ENCODE measurements at places on chromosomes 12 and 14.

GRCh38 chr12:9756706-9757105, 4.0 kb downstream of the CD69 start:
- DNase-seq, result no peak

GRCh38 chr14:59181791-59182190, 6.7 kb upstream of the DAAM1 start:
- no peak for DNase-seq

DNA sequence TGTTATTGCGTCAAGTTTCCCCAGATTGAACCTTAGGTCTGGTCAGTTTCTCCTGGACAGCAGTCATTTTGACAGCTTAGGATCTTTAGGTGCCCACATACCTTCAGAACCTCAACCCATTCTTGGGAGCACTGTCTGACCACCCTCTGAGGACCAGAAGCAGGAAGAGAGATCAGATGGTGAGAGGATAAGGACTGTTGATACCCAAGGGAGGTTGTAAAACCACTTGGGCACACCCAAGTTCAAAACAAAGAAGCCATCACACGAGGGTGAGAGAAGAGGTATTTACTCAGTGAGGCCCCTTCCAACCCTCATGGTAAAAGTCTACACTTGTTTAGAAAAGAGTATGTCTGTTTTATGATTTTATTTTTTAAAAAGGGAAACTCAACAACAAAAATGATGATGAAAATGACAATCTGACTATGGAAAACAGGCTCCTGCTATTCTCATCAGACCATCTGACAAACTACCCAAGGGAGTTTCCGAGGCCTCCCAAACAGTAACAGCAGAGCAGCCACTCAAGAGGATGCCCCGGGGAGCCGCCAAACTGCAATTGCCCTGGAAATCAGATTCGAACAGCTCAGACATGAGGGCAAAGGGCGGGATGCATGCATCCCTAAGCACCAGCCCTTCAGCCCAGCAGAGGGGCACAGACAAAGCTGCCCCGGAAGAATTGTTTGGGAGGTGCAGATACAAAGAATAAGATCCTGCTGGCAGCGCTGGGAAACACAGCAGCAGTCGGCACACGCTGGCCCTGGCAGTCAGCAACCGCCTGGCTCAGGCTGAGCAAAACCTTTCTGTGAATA, 162.6 kb upstream of the PLEKHG7 start:
- no peak for DNase-seq

- DNase-seq, result no peak
Measured at GRCh38 chr12:57428965-57429364, 1.9 kb downstream of the R3HDM2 start.

DNA sequence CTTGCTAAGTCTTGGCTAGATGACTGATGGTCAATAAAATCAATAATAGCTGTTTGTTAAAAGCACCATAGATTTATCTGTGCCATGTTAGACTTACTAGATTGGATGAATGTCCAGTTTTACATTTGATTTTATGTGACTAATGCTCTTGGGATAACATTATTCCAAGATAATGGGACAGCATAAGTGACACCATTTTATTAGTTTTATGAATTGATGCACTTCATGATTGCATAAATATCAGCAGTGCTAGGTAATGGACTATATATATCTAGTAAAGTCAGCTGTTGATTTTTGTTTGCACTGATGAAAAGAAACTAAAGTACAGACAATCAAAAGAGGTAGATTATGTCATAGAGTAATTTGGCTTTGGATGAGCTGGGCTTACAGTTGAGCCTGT, 10.4 kb downstream of the TRIM9 start:
- no peak for DNase-seq

GRCh38 chr12:20646239-20646827, 48.8 kb upstream of the SLCO1C1 start:
- no peak for DNase-seq

GRCh38 chr14:53900499-53900898, 56.1 kb downstream of the BMP4 start:
- no peak for DNase-seq

- no peak for DNase-seq
Measured at GRCh38 chr12:111379942-111380554, 11.2 kb upstream of the PHETA1 start.

DNA sequence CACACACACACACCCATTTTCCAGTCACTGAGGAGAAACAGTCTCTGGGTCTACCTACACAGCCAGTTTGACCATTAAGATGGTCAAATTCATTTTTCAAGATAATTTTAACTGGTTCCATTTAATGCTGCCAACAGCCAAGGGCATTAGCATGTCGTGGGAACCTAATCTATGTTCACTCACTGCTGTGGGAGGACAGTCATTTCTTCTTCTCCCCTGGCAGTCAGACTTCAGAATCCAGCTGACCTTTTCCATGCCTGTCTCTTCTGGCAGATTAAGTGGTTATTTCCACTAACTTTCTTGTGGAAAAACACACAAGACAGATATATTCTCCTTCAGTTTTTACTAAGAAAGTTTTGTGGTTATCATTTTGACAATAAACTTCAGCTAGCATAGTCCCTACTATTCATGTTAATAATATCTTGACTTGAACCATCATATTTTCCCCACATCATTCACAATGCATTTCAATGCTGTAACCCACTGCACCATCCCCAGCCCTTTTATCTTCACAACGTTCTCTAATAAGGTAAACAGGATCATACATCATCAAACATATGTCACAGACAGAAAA, 82.2 kb downstream of the DAD1 start:
- DNase-seq, result no peak

- DNase-seq, result no peak
Measured at GRCh38 chr14:93186466-93186865, 1.3 kb downstream of the LYSET start.

DNA sequence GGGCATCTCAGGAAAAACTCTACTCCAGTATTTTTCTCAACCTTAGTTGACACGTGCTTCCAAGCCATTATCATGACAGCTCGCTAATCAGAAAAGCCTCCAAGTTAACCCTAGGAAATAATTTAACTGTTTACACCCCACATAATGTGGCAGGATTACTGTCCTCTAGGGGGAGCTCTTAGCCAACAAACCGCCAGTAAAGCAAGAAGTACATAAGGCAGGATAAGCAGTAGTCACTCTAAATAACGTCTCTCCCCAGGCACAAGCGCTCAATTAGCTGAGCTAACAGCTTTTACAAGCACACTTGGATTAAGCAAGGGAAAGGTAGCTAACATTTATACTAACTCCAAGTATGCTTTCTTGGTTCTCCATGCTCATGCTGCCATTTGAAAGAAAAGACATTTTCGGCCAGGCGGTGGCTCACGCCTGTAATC, 22.8 kb downstream of the APOBEC1 start:
- no peak for DNase-seq

DNA sequence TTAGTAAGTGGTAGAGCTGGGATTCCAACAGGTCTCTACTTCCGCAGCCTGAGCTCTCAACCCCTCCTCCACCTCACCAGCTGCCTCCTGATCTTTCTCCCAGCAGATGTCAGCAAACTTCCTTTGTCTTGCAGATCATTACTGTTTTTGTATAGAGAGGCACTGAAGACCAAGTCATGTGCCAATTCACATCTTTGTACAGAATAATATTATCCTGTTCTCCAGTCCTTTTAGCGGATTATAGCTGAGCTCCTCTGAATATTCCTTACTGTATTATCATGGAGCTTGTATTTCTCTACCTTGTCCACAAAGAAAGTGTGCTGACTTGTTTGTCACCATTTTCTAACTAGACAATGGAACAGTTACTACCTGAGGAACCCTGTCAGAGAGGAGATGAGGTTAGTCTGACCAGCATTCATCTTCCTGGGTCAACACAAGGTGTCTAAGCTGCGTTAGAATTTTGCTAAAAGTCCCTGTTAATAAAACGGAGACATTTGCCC, 142.3 kb upstream of the ARHGAP5 start:
- no peak for DNase-seq

DNA sequence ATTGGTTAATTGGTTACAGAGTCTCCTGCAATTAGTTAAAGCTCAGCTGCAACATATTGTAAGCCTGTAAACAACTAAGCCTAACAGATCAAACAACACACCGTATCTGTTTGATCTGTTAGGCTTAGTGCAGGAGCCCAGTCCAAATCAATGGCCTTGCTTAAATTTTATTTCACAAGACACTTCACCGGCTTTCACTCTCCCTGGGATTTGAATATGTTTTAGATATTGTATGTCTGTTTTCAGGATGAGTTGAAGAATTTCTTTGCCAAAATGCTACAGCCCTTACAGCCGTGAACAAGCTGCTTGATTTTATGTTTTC, 5.5 kb upstream of the RNASE1 start:
- no peak for DNase-seq

DNA sequence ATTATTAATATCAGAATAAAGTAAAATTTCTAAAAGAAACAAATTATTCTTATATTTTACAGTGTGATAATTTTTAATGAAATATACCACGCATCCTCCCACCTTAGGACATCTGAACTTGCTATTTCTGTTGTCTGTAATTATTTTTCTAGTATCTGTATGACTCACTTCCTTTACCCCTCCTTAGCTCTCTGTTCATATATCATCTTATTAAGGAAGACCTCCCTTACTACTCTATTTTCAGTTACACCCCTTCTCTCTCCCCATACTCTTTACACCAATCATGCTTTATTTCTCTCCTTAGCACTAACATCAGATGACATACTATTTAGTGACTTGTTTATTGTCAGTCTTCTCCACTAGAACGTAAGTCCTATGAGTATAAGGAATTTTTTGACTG, 34.2 kb upstream of the C12orf50 start:
- DNase-seq, result no peak

GRCh38 chr12:59595883-59596540, at the start of gene SLC16A7:
TSS of gene SLC16A7 (plus strand) at chr12:59596029. CDS start at chr12:59704802, 108,773 bp downstream.
- peak; percentile 75 for DNase-seq

- no peak for DNase-seq
Measured at GRCh38 chr14:92241966-92242595, 80.9 kb upstream of the SLC24A4 start.

DNA sequence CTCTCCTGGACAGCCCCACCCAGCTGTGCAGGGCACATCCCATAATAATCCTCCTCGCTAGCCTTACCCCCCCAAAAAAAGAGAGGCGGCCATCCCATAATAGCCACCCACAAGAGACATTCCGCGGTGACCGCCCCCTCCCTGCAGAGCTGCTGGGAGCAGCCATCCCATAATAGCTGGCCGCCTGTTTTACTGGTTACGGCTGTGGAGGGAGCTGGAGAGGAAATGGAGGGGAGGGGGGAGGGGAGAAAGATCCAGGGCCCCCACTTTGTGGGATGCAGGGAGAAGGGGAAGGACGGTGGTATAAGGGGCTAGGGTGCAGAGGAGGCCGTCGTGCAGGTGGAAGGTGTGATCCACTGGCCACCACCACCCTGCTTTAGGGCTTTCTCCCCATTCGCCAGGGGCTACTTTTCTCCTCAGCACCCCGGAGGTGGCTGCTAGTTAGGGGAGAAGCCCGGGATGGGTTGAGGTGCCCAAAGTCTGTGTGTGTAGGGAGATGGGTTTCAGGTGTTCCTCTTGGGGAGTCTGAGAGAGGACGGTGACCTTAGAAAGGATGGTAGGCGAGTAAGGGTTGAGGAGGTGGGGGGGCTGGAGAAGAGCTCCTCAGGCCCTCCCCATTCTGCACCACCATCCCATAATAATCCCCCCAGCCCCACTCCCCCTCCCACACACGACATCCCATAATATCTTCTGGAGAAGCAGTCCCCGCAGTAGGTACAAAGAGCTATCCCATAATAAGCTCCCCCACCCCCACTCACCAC, 6.0 kb upstream of the CHD4 start:
- DNase-seq, result no peak
